ENCODE measurements at places on chromosomes 4 and X.

DNA sequence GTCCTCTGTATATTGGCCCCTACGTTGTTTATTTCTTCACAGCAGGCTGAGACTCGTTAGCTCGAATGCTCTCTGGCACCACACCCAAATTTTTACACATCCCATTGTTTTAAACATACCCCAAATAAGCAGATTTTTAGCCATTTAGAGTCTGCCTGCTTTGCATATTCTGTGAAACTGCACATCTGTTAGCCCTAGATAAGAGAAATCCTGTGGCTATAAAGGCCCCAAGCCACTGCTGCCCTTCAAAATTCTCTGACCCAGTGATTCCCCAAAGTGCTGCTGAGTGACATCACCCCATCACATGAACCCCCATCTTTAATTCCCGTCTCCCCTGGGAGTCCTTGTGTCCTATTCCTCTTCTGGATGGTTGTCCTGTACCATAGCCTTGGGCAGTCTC lies 20.8 kb downstream of the TEX13C start:
- no peak for DNase-seq

- DNase-seq = no peak
Observed at GRCh38 chr4:38231626-38232025, 271.4 kb downstream of the PTTG2 start.

GRCh38 chr4:176845636-176846035 lies 52.9 kb upstream of the VEGFC start:
- DNase-seq = peak; percentile 26

DNA sequence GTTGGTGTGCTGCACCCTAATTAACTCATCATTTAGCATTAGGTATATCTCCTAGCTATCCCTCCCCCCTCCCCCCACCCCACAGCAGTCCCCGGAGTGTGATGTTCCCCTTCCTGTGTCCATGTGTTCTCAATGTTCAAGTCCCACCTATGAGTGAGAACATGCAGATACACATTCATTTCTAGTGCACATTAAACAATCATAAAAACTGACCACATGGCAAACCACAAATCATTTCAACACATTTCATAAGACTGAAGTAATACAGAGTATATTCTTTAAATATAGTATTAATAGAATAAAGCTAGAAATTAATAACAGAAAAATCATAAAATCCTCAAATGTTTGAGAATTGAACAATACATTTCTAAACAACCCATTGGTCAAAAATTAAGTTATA lies 34.1 kb downstream of the PRKG2 start:
- DNase-seq = peak; percentile 31

GRCh38 chrX:86051741-86052140 lies 4.4 kb upstream of the CHM start:
- DNase-seq = no peak

All from fibroblast of mammary gland (primary cell).